T-helper 1 cell (primary cell): ENCODE measurements at places on chromosomes 5 and 9.

DNA sequence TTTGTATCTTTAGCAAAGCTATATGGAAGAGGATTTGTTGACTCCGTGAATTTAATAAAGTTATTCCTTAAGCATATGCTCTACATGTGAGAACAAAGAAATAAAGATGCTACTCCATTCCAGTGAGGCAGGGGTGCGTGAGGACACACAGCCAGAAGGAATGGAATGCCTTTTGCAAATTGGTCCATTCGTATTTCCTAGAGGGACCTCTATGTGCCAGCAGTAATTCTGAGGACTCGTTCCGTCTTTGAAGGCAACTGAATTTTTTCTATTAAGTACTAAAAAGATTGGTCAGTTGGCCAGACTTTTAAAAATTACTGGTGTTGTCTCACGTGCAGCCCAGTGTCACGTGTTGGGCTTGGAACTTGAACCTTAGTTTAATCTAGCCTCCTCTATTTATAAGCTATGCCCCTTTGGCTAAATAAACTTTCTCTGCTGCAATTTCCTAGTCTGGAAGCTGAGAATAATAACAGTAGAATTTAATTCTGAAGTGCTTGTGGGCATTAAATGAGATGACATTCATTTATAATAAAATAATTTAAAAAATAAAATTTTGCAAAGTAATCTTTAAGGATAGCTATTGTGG, 13.9 kb downstream of the RAI14 start:
- DNase-seq: no peak

DNA sequence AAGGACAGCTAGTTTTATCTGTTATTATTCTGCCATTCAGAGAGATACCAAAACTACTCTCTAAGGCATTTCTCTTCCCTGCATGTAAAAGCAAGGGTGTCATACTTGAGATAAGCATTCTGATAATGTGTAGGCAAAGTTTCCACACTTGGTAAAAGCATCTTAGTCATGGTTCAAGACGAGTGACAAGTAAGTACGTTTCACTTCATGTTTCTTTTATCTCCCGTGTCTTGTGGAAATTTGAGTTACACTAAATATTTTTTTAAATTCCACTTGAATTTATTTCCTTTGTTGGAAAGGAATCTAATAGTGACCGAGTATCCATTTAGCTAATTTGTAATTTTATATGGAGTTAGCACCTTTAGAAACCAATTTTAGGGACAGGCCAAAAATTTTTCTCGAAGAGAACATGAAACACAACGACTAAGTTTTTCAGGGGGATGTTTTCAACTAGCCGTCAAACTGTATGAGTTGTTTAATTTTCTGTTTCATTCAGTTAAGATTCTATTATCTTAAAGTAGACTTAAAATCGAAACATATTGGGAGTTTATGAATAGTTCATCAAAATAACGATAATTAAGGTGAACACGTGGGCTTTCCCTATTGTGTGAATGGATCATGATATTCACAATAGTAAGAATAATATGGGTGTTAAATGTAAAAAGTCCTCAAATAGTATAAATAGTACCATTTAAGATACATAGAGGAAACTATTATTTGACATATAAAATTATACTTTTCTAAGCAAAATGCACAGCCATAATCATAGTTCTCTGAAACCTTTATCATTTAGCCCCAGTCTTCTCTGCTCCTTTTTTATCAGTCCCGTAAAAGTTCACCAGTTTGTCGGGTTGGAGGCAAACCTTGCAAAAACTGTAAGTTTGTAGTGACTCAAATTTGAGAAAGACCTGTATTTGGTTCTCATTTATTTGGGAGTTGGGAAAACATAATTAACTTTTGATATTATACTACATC, 1.6 kb downstream of the RFESD start:
- DNase-seq: no peak

DNA sequence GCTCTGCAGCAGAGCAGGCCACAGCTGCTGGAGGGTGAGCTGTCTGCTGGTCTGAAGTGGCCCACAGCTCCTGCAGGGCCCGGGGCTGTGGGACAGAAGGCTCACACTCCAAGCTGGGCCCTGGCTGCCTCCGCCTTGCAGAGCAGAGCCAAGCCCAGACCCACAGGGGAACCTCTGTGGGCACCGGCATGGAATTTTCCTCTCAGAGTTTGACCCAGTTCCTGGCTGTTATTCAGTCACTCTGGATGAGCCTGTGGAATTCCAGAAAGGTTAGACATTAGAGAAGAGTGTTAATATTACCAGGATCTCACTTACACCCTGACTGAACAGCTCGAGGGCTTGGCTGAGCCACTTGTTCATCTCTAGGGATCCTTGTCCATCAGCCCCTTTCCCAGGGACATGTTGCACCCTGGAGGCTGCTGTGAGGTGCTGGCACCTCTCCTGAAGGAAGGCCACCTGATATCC, 17.5 kb downstream of the IL9 start:
- no peak for DNase-seq

DNA sequence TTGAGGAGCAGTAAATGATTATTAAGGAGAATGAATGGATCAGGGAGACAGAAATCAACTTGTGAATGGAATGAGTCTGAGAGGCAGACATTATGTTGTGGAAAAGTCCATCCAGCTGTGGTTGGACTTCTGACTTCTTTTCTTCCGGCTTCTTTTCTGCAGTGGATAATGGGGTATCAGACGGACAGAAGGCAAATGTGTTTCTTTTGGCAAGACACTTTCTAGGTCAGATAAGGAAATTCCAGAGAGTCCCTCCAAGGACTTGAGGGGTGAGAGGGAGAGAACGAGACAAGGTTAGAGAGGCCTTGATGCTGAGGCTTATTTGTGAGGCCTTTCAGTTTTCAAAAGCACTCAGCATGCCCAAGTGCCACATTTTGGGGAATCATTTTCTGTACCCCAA, 17.1 kb upstream of the GRHPR start:
- no peak for DNase-seq

- DNase-seq: no peak
These were observed 2.0 kb upstream of the ZNF462 start for GRCh38 chr9:106860721-106861639.
